ENCODE measurements at places on chromosomes 3 and 15.

GRCh38 chr15:38512901-38513300 is 51.7 kb downstream of the RASGRP1 start:
- DNase-seq = no peak

GRCh38 chr15:99145778-99146177 is 40.9 kb downstream of the SYNM start:
- DNase-seq = no peak

GRCh38 chr3:108669208-108669607 is 79.7 kb downstream of the DZIP3 start:
- DNase-seq = no peak

DNA sequence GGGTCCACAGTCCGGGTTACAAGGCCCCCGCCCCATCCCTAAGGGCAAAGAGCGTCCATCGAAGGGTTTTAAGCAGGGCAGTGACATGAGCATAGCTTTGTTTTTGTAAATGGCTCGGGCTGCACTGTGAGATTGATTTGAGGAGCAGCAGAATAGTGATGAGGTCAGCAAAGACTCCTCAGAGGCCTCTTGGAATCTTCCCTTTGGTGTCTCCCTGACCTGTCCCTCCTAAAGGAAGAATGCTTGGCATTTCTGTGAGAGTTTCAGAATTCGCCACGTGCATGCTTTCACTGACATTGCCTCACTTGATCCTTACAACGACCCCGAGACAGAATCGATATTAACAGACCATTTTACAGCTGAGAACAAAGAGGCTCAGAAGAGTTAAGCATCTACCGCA is 20.3 kb downstream of the LAMP3 start:
- no peak for DNase-seq

GRCh38 chr3:13451301-13451673 is 28.8 kb upstream of the HDAC11 start:
- DNase-seq = no peak

All from NCI-H345 (cell line).